ENCODE measurements at places on chromosomes 3 and 15.
A peak's percentile ranks its signal among the peaks of the same experiment; 100 is the strongest.

GRCh38 chr3:102511168-102511567 is 76.4 kb downstream of the ZPLD1 start:
- no peak for DNase-seq

GRCh38 chr3:171833789-171834460 is 9.2 kb upstream of the TMEM212 start:
- peak; percentile 57 for DNase-seq

DNA sequence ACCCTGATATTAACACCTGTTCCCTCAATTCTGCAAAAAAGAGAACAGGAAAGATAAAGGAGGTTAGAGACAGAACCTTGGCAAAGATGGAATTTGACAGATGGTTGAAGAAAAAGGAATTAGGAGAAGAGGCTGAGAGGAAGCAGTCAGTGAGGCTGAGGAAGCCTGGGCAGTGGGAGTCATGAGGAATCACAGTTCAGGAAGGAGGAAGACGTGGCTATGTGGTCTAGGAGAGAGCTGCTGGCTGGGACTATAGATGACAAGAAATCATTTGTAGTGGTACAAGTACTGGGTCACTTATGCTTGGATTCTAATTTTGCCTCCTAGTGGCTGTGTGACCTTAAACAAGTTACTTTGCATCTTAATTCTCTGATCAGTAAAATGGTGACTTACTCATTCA is 49.0 kb downstream of the LARS2 start:
- no peak for DNase-seq

GRCh38 chr3:151297429-151297828 is 19.1 kb upstream of the P2RY14 start:
- DNase-seq = no peak

- DNase-seq = no peak
Measured at GRCh38 chr3:72398781-72399180, 449.5 kb downstream of the SHQ1 start.

- DNase-seq = peak; percentile 25
Measured at GRCh38 chr3:4835616-4836043, 143.6 kb upstream of the BHLHE40 start.

DNA sequence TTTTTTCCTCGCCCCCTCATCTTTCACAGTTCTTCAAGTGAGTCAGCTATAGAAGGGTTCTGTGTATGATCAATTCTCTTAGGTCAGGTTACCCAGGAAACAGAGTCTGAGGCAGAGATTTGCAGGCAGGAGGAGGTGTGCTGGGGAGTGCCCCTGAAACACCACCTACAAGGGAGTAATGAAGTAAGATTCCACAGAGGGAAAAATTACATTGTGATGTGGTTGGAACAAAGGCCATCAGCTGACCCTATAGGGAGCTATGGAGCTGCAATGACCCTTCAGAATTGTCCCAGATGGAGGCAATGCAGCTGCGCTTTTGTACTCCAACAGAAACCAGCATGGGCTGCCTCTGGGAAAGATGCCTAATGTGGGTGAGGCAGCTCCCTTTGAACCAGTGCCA is 142.2 kb upstream of the CNTN3 start:
- no peak for DNase-seq

- DNase-seq = no peak
Measured at GRCh38 chr3:46351646-46352045, 2.3 kb upstream of the CCR2 start.

- no peak for DNase-seq
Measured at GRCh38 chr3:195334967-195335366, 64.0 kb upstream of the XXYLT1 start.

- DNase-seq = no peak
Measured at GRCh38 chr3:156492801-156493261, 62.1 kb downstream of the SSR3 start.

GRCh38 chr15:60814062-60814461 is 335.1 kb upstream of the ICE2 start:
- no peak for DNase-seq

GRCh38 chr3:16183601-16184270 is 9.3 kb downstream of the GALNT15 start:
- no peak for DNase-seq

- DNase-seq = no peak
Measured at GRCh38 chr15:78021761-78022160, 55.8 kb downstream of the TBC1D2B start.

- no peak for DNase-seq
Measured at GRCh38 chr15:95162531-95162930, 931.2 kb downstream of the MCTP2 start.

DNA sequence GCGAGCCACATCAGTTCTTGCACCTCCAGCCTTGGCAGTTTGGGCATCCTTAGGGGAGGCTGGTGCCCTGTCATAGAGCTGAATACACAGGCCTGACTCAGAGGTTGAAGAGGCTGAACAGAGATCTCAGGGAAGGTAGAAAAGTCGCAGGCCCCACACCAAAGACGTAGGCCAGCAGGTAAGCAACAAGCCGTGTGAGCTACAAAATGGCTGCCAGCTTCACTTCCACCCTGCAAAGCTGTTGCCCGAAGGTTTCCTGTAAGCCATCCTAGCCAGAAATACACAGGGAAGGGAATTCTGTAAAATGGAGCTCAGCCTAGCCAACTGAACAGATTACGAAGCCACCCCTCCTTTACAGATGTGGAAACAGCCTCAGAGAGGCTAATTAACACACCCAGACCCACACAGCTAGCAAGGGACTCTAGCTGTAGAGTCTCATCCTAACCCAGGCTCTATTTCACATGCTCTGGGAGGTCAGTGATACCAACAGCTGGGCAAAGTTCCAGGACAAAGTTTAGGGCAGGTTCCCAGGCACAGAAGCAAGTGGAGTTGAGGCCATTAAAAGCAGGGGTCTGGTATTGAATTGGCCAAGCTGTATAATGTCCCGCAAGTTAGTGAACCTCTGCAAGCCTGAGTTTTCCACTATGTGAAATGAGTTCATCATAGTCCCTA is 66.3 kb upstream of the RASGRF1 start:
- no peak for DNase-seq

DNA sequence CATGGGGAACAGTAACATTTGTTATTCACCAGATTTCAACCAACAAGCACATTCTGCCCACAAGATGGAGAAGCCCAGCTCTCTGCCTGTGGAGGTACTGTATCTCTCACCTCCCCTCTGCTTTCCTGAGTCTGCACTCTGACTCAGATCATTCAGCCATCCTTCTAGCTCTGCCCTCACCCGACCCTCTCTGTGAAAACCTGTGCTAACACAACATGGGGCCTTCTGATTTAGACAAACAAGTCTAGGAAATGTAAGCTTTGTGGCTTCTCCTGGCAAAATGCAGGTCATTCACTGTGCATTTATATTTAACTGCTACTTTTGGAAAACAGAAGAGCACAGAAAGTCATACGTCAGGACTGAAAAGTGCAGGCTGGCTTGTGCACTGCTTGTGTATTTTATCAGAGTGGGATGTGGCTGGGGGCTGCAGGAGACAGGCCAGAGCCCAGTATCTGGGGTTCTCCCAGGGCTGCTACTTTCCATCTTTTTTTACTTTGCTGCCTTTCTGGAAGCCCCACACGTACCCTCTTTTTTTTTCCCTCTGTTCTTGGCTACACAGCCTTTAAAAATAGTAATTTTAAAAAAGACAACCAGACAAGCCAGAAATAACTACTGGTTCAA is 50.8 kb downstream of the SUSD5 start:
- DNase-seq = no peak

- peak; percentile 56 for DNase-seq
Measured at GRCh38 chr15:92625251-92625980, 30.2 kb downstream of the FAM174B start.

Measured in DMS53 (cell line).